ENCODE measurements at places on chromosomes 12 and 14.

- DNase-seq, result no peak
These were observed 3.6 kb downstream of the WNT1 start for GRCh38 chr12:48981757-48982157.

GRCh38 chr14:71891185-71891584 lies 41.0 kb upstream of the RGS6 start:
- no peak for DNase-seq

DNA sequence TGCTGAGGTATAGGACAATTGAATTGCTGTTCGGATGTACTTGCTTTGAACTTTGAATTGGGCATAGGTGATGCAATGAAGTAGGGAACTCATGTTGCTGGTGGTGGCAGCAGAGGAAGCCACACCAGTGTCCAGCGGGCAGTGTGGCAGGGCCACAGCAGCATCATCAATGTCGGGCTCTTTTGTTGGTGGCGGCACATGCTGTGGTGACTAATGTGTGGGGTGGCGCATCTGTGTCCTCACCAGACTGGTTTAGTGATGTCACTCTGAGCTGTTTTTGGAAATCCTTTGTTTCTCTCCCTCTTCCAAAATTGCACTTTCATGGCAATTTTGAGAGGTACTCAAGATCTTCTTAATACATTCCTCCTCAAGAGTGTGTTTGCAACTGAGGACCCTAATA lies 187.6 kb downstream of the ETNK1 start:
- no peak for DNase-seq

DNA sequence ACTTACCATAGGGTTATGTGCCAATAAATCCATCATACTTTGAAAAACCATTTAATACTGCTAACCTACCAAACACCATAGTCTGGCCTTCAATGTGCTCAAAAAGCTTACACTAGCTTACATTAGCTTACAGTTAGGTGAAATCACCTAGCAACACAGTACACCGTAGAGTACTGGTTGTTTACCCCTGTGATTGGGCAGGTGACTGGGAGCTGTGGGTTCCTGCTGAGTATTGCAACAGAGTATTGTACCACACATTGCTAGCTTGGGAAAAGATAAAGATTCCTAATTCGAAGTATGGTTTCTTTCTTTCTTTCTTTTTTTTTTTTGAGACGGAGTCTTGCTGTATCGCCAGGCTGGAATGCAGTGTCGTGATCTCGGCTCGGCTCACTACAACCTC lies 5.6 kb downstream of the ATP5MC2 start:
- no peak for DNase-seq

DNA sequence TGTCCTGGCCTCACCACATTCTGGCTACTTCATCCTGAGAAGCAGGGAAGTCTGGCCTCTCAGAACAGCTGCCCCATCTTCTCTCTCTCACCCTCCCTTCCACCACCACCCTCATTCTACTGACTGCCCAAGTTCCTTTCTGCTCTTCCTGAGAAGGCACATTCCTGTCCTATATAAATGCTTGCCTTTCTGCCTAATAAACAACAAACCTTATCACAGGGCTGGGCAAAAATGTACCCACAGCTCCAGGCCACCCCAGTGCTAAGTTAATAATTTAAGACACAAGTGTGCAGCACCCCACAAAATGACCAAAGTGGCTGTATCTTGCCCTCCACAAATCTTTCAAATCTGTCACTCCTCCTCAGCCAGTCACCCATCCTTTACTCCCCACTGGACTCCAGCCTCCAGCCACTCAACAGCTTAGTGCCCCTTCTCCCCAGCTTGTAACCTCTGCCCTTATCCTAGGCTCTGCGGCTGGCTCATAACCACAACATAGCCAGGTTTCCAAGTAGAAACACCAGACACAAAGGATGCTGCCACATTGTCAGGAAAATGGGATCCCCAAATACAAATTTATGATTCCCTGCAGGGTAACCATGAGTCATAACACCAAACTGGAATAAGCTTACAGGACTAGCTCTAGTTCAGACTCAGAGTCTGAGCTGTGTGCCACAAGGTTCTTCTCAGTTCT lies 15.0 kb downstream of the OXA1L start:
- DNase-seq, result no peak

DNA sequence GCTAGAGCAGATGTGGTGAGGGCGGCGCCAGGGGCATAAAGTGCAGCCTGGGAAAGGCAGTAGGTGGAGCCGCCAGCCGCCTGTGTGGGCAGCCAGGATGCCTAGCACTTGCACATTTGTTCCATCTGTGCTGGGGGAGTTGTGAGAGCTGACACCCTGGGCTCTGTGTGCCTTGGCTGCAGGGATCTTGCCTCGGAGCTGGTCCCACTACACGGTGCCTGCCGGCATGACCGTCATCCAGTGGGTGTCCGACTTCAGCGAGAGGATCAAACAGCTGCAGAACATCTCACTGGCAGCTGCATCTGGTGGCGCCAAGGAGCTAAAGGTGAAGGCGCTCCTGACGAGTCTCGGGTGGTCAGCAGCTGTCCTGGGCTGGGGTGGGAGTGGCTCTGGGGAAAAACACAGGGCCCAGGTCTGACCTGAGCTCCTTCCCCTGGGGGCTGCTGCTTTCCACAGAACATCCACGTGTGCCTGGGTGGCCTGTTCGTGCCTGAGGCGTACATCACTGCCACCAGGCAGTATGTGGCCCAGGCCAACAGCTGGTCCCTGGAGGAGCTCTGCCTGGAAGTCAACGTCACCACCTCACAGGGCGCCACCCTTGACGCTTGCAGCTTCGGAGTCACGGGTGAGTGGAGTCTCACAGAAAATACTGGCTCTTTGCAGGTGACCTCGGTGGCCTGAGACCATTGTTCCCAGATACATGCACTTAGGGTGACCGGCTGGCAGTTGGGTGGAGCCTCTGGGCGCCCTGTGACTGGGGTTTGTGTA lies 37.4 kb downstream of the HSP90AA1 start:
- DNase-seq, result no peak

- DNase-seq, result peak; percentile 44
These were observed 42.6 kb upstream of the KRR1 start for GRCh38 chr12:75553836-75554555.

Data from NB4 (cell line).